Heart left ventricle (tissue), 16 donors: ENCODE measurements at places on chromosomes 3 and 15. TPM values are rescaled to one million over a fixed set of nuclear protein-coding genes. Genes with fewer than 3 reads are reported as not detected.

DNA sequence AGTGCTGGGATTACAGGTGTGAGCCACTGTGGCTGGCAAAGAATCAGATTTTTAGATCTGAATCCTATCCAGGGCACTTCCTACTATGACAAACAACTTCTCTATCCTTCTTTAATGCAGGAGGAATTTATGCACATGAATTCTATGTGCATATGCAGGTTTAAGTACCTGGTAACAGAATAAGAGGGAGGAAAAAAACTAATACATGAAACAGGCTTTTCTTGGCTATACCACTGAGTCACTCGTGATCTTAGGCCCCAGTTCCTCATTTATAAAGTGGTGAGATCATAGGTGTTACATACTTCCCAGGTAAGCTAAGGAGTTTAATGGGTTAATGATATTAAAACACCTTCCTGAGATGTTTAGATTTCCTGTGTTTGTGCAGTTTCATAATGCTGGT is 108.2 kb downstream of the TP63 start:
- DNase-seq: no peak

GRCh38 chr3:138726946-138727730 is 107.6 kb downstream of the PIK3CB start:
- no peak for DNase-seq

GRCh38 chr3:134449951-134450350 is 35.8 kb downstream of the ANAPC13 start:
- no peak for DNase-seq

GRCh38 chr3:103181160-103181559 is 746.3 kb downstream of the ZPLD1 start:
- DNase-seq: no peak

- no peak for DNase-seq
Observed at GRCh38 chr3:28949580-28949979, 331.3 kb upstream of the RBMS3 start.

- no peak for DNase-seq
Observed at GRCh38 chr3:72745146-72745999, 102.9 kb downstream of the SHQ1 start.

DNA sequence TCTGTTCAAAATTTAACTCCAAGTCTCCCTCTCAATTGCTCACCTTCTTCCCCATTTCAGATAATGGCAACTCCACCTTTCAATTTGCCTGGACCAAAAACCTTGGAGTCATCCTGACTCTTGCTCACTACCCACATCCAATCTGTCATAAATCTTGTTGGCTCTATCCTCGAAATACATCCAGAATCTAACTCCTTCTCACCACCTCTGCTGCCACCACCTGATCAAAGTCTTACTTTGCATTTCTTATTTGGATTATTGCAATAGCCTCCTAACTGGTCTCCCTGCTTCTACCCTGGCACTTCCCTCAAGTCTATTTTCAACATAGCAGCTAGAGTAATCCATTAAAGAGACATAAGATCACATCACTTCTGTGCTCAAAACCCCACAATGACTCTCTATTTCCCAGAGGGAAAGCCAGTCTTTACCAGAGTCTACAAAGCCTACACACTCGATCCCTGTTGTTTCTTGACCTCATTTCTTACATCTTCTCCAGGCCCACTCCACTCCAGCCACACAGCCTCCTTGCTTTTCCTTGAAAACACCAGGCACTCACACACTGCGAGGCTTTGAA is 86.6 kb downstream of the GPR156 start:
- DNase-seq: no peak

WDR93 gene
- polyA plus RNA-seq: not detected

C3orf18 gene
- polyA plus RNA-seq: 28.9 TPM

CPNE9 gene
- not detected for polyA plus RNA-seq

TNFAIP8L3 gene
- 28.0 TPM for polyA plus RNA-seq

RAB6B gene
- polyA plus RNA-seq: 15.4 TPM
